HFF-Myc (cell line): ENCODE measurements at places on chromosomes 6 and 20.

GRCh38 chr6:141562186-141562811 lies 570.4 kb upstream of the GJE1 start:
- no peak for DNase-seq

DNA sequence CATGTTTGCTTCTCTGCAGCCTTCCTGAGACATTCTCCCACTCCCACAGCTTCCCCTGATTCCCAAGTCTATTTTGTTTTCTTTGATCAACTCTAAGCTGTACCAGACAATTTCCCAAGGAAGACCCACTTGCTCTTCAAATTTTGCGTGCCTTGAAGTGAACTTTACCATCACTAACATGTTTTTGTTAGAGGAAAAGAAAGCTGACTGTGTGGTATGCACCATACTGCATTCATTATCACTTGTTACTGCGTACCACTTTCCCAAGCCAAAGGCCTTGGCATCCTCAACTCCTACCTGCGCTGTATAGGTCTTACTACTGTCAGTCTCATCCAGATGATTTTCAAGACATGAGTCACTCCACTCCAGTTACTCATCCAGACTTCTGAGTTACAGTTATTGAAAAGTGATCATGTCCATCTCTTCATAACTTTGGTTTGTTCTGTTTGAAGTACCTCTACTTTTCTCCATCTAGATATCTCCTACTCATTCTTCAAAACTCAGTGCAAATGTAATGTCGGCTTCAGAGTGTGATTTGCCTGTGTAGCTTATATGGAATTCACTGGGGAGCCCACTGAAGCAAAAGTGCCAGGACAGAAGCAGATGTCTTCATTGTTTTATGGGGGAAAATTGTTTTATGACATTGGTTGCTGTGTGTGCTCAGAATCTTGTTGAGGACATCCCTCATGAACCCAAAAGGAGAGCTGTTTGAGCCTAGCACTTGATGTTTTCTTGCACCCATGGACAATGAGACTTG lies 5.2 kb downstream of the RPS12 start:
- DNase-seq: no peak

- no peak for DNase-seq
Observed at GRCh38 chr20:38970302-38970701, 8.2 kb downstream of the DHX35 start.

GRCh38 chr6:160270347-160270746 lies 11.7 kb upstream of the SLC22A2 start:
- no peak for DNase-seq

DNA sequence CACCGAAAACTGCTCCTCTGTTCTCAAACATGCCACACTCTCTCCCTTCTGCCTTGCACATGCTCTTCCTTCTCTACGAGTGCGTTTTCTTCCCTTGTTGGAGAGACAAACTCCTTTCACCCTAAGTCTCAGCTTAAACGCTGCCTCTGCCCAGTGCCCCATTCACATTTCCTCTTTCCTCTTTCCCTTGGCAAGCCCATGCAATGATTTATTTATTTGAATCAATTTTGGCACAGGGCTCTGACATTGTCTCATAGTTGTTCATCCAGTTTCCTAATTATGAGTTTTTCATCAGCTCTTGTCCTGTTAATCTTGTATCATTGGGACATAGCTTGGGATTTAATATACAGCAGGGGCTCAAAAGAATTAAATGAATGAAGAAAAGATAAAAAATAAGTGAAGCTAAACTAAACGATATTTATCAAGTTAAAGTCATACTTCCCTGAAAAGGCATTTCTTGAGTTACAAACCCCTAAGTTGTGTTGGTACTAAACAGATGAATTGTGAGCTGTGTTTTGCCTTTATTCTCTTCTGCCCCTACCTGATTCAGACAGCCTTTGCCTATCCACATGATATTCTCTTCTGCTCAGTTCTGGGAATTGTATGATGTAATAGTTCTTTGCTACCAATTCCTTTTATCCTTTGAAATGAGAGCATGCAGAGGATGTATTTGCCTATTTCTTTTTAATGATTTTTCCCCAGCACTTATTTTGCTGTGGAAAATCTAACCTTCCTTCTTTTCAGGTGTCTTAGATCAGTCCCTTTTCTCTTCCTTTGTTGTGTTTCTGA lies 704.4 kb downstream of the UTRN start:
- no peak for DNase-seq

- no peak for DNase-seq
Observed at GRCh38 chr6:110064744-110065524, 86.8 kb downstream of the GPR6 start.

DNA sequence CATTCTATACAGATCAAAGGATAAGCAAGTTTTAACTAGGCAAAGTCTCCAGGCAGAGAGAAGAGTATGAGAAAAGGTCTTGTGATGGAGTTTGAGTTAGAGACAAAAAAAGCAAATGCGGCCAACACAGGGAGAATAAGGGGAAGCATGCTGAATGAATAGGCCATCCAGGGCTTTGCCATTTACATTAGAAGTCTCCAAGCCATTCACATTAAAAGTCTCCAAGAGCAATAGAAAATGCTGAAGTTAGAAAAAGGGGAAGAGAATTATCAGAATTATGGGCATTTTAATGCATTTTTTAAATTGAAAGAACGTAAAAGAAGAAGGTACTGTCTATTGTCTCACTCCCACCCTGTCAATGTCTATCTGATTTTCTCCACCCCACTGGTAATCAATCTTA lies 49.4 kb downstream of the PDSS2 start:
- DNase-seq: no peak

DNA sequence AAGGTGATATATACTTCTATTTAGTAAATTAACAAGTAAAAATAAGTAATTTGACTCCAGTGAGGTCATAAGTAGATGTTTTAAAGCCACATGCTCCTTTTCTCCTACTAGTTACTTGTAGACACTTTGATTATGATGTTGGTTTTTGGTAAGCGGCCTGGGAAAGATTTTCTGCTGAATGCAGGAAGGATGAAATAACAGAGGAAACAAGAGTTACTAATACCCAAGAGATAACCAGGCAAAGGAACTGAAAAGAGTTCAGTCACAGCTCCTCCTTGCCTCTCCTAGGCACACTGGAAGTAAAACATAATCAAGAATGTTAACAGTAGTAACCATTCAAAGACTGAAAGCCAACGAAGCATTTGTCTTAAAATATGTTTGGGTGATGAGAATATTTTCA lies 203.3 kb downstream of the RNGTT start:
- no peak for DNase-seq

- no peak for DNase-seq
Observed at GRCh38 chr20:6855104-6855503, 87.6 kb downstream of the BMP2 start.

- no peak for DNase-seq
Observed at GRCh38 chr6:127457456-127458064, 1.6 kb downstream of the KIAA0408 start.

DNA sequence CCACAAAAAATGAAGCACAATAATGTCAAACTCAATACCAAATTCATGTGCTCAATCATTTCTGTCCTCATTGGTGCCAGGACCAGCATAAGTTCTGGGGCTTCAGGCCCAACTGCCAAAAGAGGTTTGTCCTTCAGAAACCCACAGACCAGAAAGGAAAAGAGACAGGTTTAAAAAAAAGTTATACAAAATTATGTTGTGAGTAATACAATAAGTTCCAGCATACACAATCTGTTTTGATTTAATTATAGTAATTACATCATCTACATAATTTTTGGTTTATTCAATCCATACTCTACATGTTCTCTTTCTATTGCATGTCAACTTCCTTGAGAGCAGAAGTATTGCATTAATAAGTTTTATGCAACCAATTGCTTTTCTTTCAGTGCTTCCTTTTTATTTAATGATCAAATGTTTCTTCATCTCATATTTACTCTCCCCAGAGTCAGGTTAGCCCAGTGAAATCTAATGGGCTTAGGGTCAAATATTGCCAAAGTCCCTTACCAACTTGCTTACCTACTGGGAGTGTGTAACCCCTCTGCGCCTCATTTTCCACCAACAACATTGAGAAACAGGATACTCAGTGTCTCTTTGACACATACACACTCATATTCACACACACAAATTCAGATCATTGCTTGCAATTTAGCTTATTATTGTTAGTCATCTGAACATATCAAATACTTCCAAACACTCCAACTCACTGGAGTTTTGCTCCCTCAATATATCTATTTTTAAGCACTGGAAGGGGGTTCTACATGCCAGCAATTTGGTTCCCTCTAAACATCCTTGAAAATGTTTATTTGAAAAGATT lies 424.4 kb upstream of the MARCKS start:
- DNase-seq: no peak

DNA sequence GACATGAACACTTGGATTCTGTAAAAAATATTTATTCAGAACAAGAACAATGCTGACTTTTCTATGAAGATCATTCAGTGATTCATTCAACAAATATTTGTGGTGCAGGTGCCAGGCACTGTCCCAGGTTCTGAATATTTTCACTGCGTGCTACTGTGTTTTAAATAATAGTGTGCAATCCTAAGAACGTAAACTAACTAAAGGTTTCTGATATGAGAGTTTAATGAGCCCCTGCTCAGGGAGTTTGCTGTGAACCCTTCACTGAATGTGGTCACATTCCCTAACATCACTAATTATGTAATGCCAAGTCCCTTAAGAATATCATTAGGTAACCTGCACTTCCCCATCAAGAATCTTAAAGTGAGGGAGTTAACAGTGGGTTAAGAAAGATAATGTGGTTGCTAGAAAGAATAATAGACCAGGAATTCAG lies 1.7 kb upstream of the TMEM170B start:
- DNase-seq: peak; percentile 29

- DNase-seq: no peak
Observed at GRCh38 chr6:22622351-22622750, 53.0 kb downstream of the HDGFL1 start.

GRCh38 chr6:72466971-72467566 lies 154.8 kb upstream of the KCNQ5 start:
- DNase-seq: no peak

DNA sequence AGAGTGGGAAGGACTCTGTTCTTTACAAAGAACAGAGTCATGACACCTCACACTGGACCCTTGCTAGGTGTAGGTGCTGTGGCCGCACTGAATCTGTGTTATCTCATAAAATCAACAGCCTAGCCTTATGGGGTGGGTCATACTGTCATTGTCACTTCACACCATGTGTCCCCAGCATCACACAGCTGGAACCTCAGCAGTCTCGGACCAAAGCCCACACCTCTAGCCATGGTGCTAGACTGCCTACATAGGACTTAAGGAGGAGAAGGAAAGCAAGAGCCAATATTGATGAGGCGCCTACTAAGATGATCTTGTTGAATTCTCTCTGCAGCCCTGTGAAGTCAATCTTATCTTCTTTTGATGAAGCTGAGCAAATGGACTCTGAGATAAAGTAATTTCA lies 31.0 kb downstream of the UNC5CL start:
- DNase-seq: no peak

- no peak for DNase-seq
Observed at GRCh38 chr6:50842861-50843384, 24.3 kb downstream of the TFAP2B start.

- DNase-seq: no peak
Observed at GRCh38 chr6:164741938-164742451, 567.4 kb downstream of the C6orf118 start.

DNA sequence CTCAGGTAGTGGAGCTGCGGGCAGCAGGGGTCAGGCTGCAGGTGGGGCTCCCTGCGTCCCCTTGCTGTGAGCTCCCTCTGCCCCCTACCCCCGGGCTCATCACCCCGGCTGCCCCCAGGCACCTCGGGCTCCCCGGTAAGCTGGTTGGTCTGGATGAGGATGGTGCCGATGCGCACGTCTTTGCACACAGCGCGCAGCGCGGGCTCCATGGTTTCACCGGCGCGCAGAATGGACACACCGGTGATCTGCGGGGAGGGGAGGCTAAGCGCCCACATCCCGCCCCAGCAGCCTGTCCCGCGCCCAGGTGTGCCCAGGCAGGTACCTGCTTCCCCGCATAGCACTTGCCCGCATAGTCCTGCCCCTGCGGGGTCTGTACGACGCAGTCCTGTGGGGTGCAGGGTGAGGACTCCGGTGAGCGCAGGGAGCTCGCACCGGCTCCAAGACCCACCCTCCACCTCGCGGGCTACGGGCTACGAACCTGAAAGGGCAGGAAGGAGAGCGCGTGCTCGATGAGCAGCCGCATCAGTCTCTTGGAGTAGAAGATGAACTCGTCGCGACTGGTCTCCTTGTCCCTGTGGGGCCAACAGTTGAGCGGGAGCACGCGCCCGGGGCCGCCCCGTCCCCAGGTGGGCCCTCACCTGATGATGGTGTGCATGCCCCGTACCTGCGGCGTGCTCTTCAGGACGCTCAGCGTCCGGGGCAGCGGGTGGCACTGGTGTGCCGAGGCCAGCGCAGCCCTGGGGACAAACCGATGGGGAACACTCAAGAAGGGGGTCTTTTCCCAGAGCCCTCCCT lies 15.5 kb downstream of the UCKL1 start:
- DNase-seq: no peak

GRCh38 chr6:108441141-108441540 lies 119.6 kb upstream of the FOXO3 start:
- DNase-seq: no peak

GRCh38 chr20:61832181-61832580 lies 233.5 kb downstream of the TAF4 start:
- no peak for DNase-seq

DNA sequence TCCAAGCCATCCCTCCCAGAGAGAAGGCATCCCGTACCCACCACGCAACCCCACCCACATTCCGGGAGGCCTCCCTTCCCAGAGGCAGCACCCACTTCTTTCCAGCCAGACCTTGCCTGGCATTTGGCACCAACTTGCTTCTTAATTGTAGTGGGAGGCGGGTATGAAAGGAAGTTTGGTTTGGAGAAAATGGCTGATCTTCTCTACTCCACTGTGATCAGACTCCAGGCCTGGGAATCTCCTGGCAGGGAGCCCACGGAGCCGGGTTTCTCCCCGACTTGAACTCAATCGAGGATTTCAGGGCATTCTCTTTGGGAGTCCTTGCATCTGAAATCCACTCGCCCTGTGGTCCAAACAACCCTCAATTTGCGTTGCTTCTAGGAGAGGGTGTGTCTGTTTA lies 107.1 kb downstream of the ZDHHC14 start:
- DNase-seq: no peak

- peak; percentile 72 for DNase-seq
Observed at GRCh38 chr6:139126255-139126654, 8.6 kb upstream of the HECA start.

GRCh38 chr6:41199552-41200246 lies 1.2 kb downstream of the TREML2 start:
- DNase-seq: no peak

- DNase-seq: no peak
Observed at GRCh38 chr6:125095580-125096301, 57.8 kb upstream of the TPD52L1 start.
